GM12892 (cell line): ENCODE measurements at places on chromosomes 12 and 14.

- DNase-seq = no peak
These were observed 95.9 kb upstream of the DDHD1 start for GRCh38 chr14:53249059-53249458.

GRCh38 chr12:102521662-102522277 lies 41.4 kb upstream of the IGF1 start:
- no peak for DNase-seq

- DNase-seq = peak; percentile 52
These were observed 8.5 kb downstream of the KLHL33 start for GRCh38 chr14:20427231-20428009.

DNA sequence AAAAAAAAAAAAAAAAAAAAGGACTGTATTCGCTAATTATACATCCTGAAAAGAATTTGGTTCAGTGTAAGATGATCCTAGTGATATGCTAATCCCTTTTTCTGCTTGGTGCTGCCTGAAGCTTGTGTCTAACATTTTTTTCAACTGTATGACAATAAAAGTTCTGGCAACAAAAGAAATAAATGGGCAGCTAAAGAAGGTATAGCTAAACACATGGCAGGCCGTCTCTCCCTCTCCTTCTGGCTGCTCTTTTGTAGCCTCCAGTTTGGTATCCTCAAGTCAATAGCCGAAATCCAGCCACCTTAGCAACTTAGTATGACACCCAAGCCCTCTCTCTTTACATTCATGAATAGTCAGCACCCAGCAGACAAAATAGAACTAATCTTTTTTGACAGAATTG lies 198.3 kb upstream of the OTX2 start:
- DNase-seq = no peak

GRCh38 chr14:81382517-81383225 lies 17.5 kb downstream of the STON2 start:
- no peak for DNase-seq

DNA sequence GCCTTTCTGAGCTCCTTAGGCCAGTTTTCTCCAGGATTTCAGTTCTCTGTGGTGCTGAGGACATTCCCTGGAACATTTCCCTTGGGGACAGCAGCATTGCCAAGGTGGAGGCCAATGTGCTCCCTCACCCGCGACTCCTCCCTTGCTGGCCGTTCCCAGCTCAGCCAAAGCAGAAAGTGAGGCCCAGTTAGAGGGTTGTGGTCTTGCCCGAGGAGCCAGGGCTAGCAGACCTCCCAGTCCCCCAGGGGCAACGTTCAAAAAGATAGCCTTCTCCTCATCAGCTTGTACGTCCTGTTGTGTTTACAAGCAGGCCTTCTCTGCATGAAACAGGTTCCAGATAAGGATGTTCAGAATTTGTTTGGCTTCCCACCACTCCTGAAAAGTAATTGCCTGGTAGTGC lies 78.4 kb downstream of the SSPN start:
- no peak for DNase-seq

DNA sequence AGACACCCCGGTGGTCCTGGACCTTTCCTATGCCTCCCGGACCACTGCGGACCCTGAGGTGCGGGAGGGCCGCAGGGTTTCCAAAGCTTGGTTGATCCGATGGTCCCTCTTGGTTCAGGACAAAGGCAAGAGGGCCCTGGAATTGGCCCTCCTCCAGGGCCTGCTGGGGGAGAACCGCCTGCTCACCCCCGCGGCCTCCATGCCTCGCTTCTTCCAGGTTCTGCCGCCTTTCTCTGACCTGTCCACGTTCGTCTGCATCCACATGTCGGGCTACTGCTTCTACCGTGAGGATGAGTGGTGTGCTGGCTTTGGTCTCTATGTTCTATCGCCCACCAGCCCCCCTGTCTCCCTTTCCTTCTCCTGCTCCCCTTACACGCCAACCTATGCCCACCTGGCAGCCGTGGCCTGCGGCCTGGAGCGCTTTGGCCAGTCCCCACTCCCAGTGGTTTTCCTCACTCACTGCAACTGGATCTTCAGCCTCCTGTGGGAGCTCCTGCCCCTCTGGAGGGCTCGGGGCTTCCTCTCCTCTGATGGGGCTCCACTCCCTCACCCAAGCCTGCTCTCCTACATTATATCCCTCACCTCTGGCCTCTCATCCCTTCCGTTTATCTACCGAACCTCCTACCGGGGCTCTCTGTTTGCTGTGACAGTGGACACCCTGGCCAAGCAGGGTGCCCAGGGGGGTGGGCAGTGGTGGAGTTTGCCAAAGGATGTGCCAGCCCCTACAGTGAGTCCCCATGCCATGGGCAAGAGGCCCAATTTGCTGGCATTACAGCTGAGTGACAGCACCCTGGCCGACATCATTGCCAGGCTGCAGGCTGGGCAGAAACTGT lies 13.8 kb downstream of the CBLN3 start:
- no peak for DNase-seq

DNA sequence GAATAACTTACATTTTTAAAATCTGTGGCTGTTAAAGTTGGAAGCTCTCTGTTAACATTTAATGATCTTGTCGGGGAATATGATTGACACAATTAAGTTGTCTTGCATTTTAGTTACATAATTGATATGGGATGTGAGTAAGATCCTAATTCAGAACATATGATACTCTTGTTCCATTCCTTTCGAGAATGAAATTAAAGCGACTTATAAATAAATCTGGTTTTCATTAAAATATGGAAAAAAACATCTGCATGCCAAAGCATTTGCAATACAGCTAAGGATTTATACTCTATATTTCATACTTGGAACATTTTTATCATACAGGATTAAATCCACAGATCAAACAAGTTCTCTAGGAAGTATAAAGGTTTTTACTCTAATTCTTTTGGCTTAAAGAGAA lies 52.0 kb downstream of the SLC38A6 start:
- no peak for DNase-seq

GRCh38 chr12:101670007-101670671 lies 27.3 kb upstream of the CHPT1 start:
- DNase-seq = no peak

- no peak for DNase-seq
These were observed 11.0 kb downstream of the ITPR2 start for GRCh38 chr12:26822026-26822425.
